ENCODE measurements at places on chromosomes 6 and 20. TPM values are rescaled to one million over a fixed set of nuclear protein-coding genes. Genes with fewer than 3 reads are reported as not detected.

GRCh38 chr20:8647961-8648441 is 420.9 kb upstream of the PLCB4 start:
- DNase-seq, result no peak
- H3K27ac ChIP-seq, result no peak overlapping the region
- H3K27me3 ChIP-seq, result no peaks in the 10 kb centered on the region
- H3K4me3 ChIP-seq, result no peak overlapping the region

DNA sequence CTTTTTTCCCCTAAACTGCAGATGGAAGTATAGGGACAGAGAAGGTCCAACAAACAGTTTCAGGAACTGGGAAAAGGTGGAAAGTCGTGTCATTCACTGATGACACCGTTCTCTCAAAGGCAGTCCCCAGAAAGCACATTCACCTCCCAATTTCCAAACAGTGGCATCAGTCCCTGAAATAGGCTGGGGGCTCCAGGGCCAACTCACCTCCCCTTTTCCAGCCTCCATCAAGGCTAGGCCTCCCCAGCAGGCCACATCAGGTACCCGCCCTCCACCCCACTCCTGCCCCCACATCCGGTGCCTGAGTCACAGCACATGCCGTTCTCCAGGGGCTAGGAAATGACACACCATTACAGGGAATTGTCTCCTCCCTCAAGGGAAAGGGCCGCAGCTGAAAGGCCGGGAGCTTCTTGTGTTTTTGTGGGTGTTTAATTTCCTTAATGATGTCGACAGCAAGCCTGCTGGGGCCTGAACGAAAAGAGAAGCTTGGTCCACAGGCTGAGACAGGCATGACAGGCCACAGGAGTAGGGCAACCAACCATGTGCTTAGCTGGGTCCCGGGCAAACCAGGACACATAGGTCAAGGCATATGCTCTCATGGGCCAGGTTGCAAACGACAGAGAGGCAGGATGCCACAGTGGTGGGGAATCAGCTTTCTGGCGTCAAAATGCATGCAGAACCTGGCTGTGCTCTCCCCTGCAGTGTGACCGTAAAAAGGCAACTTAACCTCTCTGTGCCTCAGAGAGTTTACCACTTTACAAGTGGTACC is 39.2 kb downstream of the ZMYND8 start:
- H3K27ac ChIP-seq, result peak overlapping the region; percentile 97
- no peak for DNase-seq
- H3K27me3 ChIP-seq, result no peaks in the 10 kb centered on the region
- H3K4me1 ChIP-seq, result peaks cover 53% of the 10 kb centered on the region
- peak overlapping the region; percentile 37 for H3K4me3 ChIP-seq

GRCh38 chr20:53328961-53329360 is 264.7 kb downstream of the ZNF217 start:
- DNase-seq, result no peak
- no peaks in the 10 kb centered on the region for H3K36me3 ChIP-seq
- no peaks in the 10 kb centered on the region for H3K4me1 ChIP-seq
- no peaks in the 10 kb centered on the region for H3K27me3 ChIP-seq
- H3K4me3 ChIP-seq, result no peak overlapping the region

Gene TLDC2
- total RNA-seq, result 0.34 TPM

Gene RSPH9
- total RNA-seq, result not detected
